ENCODE measurements at places on chromosomes 3 and 15. TPM values are rescaled to one million over a fixed set of nuclear protein-coding genes. Genes with fewer than 3 reads are reported as not detected.

DZIP1L gene
- 3.8 TPM for total RNA-seq

GAP43 gene
- total RNA-seq: not detected

KY gene
- total RNA-seq: 4.0 TPM

SLC38A3 gene
- total RNA-seq: not detected

CHDH gene
- total RNA-seq: 9.1 TPM

ECE2 gene
- not detected for total RNA-seq

CCR9 gene
- total RNA-seq: not detected

GUCA1C gene
- not detected for total RNA-seq

PLCB2 gene
- total RNA-seq: 3.5 TPM

ATP13A5 gene
- total RNA-seq: not detected

SPTBN5 gene
- total RNA-seq: 0.61 TPM

MUSTN1 gene
- 35.2 TPM for total RNA-seq

ROBO2 gene
- total RNA-seq: 0.26 TPM

CCDC13 gene
- total RNA-seq: not detected

DUOXA2 gene
- total RNA-seq: not detected

All from uterus (tissue), 4 donors.